ENCODE measurements at places on chromosomes 12 and 14.

DNA sequence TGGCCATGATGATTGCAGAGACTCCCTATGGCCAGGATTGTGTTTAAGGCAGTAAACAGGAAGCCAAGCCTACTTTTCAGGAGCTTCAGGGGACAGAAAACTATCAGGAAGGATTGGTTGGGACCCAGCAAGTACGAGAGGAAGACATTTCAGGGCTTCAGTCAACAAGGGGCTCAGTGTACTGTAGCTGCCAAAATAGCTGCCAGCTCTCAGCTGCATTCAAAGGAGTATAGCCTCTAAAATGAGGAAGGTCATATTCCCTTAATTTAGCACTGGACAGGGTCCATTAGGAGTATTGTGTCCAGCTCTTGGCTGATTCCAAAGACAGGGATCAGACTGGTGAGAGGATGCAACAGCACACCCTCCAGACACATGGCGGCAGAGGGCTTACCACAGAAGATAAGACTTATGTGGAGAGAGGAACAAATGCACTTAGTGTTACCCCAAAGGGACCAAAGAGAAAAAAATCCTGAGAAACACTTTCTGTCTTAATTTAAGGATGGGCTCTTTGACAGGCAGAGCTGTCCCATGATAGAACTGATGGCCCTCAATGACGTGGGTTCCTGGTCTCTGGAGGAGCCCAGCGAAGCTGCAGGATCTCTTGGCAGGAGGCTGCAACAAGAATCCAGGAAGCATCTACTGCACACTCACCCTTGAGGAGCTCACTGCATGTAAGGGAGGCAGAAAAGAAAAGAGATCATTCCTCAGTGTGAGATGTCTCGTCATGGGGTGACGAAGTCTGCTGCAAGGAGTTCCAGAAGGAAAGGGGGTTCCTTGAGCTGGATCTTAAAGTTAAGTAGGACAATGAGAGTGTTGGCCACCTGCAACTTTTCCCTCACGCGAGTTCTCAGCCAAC, 14.8 kb downstream of the BDKRB1 start:
- DNase-seq = no peak

DNA sequence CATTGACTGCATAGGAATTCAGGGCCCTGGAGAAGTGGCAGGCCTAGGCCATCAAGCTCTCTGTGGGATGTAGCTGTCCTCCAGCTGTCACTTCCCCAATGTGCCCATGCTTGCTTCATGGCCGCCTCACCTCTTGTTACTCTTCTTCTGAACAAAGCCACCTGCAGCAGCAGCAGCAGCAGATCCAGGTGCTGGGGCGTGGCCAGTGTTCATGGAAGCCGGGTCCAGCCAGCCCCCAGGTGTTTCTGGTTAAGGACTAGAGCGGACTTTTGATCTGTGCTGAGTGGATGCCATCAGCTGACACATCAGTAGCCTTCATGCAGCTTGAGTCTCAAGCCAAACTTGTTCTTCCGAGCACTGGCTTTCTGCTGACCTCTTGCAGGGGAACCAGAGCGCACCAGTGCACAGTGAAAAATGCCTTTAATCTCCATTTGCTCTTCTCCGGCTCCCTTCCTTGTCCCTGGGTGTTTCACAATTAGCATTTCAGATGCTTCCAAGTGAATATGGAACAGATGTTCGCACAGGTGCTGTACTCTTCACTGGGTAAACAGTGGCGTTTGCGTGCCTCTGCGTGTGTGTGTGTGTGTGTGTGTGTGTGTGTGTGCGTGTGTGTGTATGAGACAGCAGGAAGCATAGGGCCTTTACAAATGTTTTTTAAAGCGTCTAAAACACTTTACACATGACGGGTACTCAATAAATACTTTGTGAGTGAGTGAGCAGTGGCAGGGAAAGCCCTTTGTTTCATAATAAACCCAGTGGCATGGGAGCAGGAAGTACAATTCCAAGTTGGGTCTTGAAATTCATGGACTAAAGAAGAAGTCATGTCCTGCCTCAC, 20.1 kb downstream of the TPCN1 start:
- peak; percentile 91 for DNase-seq

DNA sequence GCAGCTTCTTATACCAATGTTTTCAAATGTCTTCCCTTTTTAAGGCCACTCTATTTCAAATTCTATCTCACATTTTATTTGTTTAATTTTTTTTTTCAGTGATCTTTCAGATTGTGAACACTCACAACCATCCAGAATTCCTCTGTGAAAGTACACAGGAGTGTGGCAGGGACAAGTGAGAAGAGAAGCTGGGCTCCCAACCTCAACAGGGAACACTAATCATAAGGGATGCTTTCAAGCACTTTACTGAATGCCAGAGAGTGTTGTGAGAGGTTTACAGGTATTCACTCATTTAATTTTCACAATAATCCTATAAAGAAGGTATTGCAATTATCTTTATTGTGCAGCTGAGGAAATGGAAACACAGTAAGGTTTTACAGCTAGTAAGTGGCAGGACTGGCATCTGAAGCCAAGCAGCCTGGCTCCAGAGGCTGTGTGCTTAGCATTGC, 60.1 kb upstream of the PYGL start:
- DNase-seq = no peak

DNA sequence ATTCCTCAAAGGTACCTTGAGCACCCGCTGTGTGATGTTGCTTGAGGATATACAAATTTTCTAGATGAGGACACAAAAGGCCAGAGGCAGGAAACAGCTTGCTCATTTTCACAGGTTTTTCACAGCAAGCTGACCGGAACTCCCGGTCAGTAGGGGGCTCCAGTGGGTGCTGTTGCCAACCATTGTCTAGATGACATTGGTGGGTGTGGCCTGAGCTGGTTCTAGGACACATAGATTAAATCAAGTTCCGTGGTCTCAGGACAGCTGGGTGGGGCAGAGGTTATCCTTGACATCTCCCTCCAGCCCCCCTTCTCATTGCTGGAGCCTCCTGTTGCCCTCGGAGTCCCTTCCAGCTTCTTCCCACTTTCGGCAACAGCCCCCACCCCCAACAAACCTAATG, 153.6 kb upstream of the FKBP4 start:
- DNase-seq = peak; percentile 38

GRCh38 chr14:94411638-94412037, 23.2 kb upstream of the SERPINA1 start:
- DNase-seq = no peak

- DNase-seq = no peak
Measured at GRCh38 chr14:28584951-28585350, 181.6 kb upstream of the FOXG1 start.

GRCh38 chr12:64793610-64794009, 30.8 kb upstream of the TBC1D30 start:
- DNase-seq = no peak

- DNase-seq = peak; percentile 49
Measured at GRCh38 chr12:104285740-104286515, 17.6 kb upstream of the EID3 start.

DNA sequence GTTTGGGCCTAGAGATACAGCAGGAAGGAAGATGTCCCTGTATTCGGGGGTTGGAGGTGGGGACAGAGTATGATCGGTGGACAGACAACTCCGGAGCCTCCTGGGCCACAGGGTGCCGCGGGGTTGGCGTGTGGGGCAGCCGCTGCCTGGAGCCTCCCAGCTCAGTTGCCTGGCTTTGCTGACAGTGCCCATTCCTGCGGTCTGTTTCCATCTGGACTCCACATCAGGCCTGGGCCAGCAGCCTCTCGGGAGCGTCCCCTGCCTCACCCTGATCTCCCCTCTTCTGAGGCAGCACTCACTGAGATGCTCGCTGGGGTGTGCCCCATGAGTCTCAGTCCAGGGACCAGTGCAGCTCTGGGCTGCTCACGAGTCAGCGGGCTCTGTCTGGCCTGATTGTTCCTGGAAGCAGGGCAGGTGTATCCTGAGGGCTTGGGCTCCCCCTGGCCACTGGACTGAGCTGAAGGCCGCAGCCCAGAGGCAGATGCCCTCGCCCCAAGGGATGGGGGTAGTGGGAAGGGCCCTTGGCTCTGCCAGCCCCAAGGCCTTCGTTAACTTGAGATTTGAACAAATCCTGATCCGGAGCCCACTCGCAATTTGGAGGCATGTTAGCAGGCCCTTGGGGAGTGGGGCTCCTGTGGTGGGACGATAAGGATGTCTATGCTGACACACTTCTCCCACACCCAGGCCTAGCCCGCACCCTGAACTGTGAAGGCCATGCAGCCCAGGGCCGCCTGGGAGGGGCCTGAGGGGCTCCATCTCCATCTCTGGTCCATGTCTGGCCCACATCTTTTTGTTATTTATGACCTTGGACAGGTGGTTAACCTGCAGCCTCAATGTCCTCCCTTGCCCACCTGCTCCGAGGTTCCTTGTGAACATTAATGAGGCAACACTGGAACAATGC, 7.5 kb downstream of the HIP1R start:
- DNase-seq = no peak

GRCh38 chr14:94145902-94146527, 16.6 kb upstream of the IFI27L2 start:
- DNase-seq = no peak

GRCh38 chr12:11773889-11774677, 124.6 kb downstream of the ETV6 start:
- no peak for DNase-seq
